Testis (tissue), 5 donors: ENCODE measurements at places on chromosomes 16 and 17.

GRCh38 chr16:74757349-74757748 lies 17.3 kb downstream of the FA2H start:
- no peaks in the 10 kb centered on the region for H3K27me3 ChIP-seq
- H3K4me1 ChIP-seq = no peaks in the 10 kb centered on the region
- no peaks in the 10 kb centered on the region for H3K36me3 ChIP-seq
- no peak overlapping the region for H3K27ac ChIP-seq
- H3K4me3 ChIP-seq = no peak overlapping the region

DNA sequence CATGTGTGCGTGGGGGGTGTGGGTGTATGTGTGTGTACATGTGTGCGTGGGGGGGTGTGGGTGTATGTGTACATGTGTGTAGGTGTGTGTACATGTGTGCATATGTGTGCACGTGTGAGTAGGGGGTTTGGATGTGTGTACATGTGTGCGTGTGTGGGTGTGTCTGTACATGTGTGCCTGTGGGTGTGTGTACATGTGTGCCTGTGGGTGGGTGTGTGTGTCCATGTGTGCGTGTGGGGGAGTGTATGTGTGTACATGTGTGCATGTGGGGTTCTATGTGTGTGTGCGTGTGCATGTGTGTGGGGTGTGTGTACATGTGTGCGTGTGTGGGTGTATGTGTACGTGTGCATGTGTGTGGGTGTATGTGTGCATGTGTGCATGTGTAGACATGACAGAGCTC lies 129.1 kb downstream of the C16orf95 start:
- H3K4me1 ChIP-seq = peaks cover 5% of the 10 kb centered on the region
- H3K36me3 ChIP-seq = no peaks in the 10 kb centered on the region
- H3K27me3 ChIP-seq = no peaks in the 10 kb centered on the region
- no peak for DNase-seq

GRCh38 chr17:63203652-63204051 lies 237.6 kb downstream of the TANC2 start:
- H3K27ac ChIP-seq = no peak overlapping the region
- DNase-seq = no peak
- H3K4me1 ChIP-seq = no peaks in the 10 kb centered on the region

DNA sequence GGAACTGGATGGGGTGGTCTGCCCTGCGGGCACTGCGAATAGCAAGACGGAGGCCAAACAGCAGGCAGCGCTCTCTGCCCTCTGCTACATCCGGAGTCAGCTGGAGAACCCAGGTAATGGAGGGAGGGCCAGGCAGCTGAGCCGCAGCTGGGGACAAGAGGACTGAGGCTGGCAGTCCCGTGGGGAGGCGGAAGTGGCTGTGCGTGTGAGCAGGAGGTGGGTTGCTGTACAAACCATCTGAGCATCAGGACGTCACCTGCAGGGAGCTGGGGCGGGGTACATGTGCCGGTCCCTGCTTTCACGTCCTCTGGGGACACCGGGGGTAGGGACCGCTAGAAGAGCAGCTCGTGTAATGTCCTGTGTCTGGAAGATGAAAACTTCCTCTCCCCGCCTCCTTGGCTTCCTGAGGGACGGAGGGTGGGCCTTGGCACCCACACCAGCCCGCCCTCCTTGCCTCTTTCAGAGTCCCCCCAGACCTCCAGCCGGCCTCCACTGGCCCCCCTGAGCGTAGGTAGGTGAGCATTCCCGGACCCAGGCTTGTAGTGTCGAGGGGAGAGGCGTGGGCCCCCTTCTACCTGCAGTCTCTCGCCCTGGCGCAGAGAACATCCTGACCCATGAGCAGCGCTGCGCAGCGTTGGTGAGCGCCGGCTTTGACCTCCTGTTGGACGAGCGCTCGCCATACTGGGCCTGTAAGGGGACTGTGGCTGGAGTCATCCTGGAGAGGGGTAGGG lies 3.7 kb downstream of the ADAD2 start:
- no peak overlapping the region for H3K4me3 ChIP-seq
- no peaks in the 10 kb centered on the region for H3K4me1 ChIP-seq
- H3K36me3 ChIP-seq = no peaks in the 10 kb centered on the region
- no peak overlapping the region for H3K27ac ChIP-seq
- no peaks in the 10 kb centered on the region for H3K27me3 ChIP-seq

DNA sequence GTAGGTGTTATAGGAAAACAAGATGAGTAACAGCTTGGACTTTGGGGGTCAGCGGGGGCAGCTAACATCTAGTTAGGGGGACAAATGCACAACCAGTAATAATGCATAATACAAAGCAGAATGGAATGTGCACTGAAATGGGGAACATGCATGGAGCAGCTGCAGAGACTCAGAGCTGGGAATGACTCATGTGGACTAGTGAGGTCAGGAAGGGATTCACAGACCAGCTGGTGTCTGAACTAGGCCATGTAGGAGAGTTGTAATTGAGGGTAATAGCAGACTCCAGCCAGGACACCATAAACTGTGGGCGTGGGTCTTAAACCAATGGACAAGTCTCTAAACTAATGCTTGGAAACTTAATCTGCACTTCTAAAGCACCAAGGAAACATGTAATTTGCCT lies 176.8 kb upstream of the ASIC2 start:
- H3K4me1 ChIP-seq = no peaks in the 10 kb centered on the region
- H3K27ac ChIP-seq = no peak overlapping the region
